ENCODE measurements at places on chromosomes 16 and 17. TPM values are rescaled to one million over a fixed set of nuclear protein-coding genes. Genes with fewer than 3 reads are reported as not detected.

HAS3 gene
- 1.2 TPM for total RNA-seq

PITPNM3 gene
- total RNA-seq: 10.0 TPM

ABCC11 gene
- total RNA-seq: 5.2 TPM

RBFOX1 gene
- total RNA-seq: 0.28 TPM

- DNase-seq: no peak
- no peaks in the 10 kb centered on the region for H3K36me3 ChIP-seq
- no peak overlapping the region for H3K27ac ChIP-seq
These were observed 10.7 kb downstream of the C16orf95 start for GRCh38 chr16:87306516-87306915.

DNA sequence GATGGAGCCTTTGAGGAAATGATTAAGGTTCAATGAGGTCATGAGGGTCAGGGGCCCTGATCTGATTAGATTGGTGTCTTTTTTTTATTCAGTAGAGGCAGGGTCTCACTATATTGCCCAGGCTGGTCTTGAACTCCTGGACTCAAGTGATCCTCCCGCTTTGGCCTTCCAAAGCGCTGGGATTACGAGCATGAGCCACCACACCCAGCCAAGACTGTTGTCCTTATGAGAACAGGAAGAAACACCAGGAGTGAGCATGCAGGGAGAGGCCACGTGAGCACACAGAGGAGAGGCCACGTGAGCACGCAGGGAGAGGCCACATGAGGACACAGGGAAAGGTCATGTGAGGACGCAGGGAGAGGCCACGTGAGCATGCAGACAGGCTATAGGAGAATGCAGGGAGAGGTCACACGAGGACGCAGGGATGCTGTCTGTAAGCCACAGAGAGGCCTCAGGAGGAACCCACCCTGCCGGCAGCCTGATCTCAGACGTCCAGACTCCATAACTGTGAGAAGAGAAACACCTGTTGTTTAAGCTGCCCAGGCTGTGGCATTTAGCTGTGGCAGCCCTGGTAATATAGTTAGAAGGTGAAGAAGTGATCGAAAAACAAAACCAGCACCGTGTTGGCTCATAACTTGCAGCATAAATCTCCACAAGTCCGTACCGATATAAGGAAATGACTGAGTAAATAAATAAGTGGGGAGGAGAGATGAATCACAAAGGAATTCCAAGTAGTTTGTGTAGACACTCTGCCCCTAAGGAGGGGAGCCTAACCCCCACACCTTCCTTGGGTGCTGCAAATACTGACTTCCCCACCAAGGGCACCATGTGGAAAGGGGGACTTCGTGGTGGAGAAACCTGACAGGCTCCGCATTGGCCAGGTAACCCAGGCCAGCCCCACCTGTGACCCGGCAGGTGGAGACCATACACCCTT, 14.6 kb upstream of the CSNK1D start:
- H3K36me3 ChIP-seq: no peaks in the 10 kb centered on the region
- peaks cover 13% of the 10 kb centered on the region for H3K4me1 ChIP-seq
- H3K27me3 ChIP-seq: no peaks in the 10 kb centered on the region
- peak; percentile 72 for DNase-seq
- H3K27ac ChIP-seq: no peak overlapping the region

- peaks cover 14% of the 10 kb centered on the region for H3K4me1 ChIP-seq
- H3K27ac ChIP-seq: no peak overlapping the region
- no peak overlapping the region for H3K4me3 ChIP-seq
- DNase-seq: no peak
- H3K27me3 ChIP-seq: no peaks in the 10 kb centered on the region
These were observed 2.0 kb upstream of the CANT1 start for GRCh38 chr17:79011451-79012147.

GRCh38 chr17:30376621-30377452, 1.9 kb upstream of the CPD start:
- no peak overlapping the region for H3K27ac ChIP-seq
- H3K36me3 ChIP-seq: no peaks in the 10 kb centered on the region

- peak; percentile 57 for DNase-seq
- H3K27ac ChIP-seq: no peak overlapping the region
- peaks cover 16% of the 10 kb centered on the region for H3K4me1 ChIP-seq
- no peaks in the 10 kb centered on the region for H3K27me3 ChIP-seq
- H3K4me3 ChIP-seq: no peak overlapping the region
These were observed 19.2 kb downstream of the SGF29 start for GRCh38 chr16:28572696-28573510.
